T-helper 2 cell (primary cell): ENCODE measurements at places on chromosomes 2 and 18.

GRCh38 chr18:8350628-8351027, 258.6 kb upstream of the RAB12 start:
- no peak for DNase-seq

- DNase-seq: peak; percentile 68
Measured at GRCh38 chr2:26970244-26970927, at the start of gene MAPRE3. MAPRE3 (plus strand) TSS chr2:26970637; CDS start chr2:27022219, 51,582 bp downstream.

- DNase-seq: no peak
Measured at GRCh38 chr2:48711343-48711742, 44.2 kb downstream of the LHCGR start.

GRCh38 chr18:55605733-55606338, 17.8 kb upstream of the TCF4 start:
- DNase-seq: no peak

GRCh38 chr2:33467413-33467812, 9.0 kb upstream of the RASGRP3 start:
- DNase-seq: no peak

GRCh38 chr18:2168022-2168421, 403.3 kb downstream of the METTL4 start:
- no peak for DNase-seq

DNA sequence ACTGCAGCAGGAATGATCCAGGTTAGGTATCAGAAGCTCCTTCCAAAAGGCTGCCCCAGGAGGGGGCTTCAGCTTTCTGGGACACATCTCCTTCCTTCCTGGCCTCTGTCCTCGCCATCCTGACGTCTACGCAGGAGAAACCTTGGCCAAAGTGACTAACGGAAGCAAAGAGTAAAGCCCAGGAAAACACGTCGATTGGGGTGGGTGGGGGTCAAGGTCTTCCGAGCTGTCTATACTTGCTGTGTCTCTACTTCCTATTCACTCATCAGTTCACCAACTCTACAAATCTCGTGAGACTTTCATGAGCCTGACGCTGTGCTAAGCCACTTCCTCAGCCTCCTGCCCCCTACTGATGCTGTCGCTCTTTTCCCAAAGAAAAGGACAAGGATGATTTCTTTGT, 212.6 kb downstream of the TNS1 start:
- no peak for DNase-seq

DNA sequence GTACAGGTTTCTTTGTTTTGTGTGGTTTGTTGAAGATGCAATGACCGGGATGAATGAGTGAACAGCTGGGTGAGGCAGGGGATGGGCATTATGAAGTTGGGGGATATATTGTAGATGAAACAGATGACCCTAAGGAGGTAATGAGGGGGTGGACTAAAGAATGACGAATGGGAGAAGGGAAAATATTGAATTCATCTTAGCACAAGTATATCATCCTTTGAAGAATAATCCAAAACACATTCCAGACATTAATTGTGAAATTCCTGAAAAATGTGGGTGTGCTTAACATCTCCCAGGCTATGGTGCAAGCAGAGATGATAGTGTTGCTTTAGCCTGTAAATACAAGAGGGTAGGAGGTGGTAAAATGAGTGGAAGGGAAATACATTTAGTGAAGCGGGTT, 5.8 kb downstream of the CRIM1 start:
- DNase-seq: no peak

- no peak for DNase-seq
Measured at GRCh38 chr2:118183381-118183780, 95.1 kb downstream of the INSIG2 start.

DNA sequence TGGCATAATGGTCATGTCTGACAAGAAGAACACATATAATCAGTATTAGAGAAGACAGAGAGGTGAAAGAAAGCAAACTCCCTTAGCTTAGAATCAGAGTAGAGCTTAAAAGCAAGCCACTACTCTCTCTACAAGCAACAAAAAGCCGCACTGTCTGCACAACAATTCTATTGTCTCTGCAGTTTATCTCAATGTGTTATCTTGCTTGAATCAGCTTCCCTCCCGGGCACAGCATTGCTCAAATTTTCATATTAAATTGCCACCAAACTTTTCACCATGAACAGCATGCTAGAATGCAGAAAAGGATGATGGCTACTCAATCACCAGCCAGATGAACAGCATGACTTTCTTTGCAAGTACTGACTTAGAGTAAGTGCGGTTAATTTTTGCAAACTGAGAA, 356.0 kb upstream of the KYNU start:
- DNase-seq: no peak

GRCh38 chr18:27685807-27686412, 491.0 kb downstream of the CDH2 start:
- no peak for DNase-seq

GRCh38 chr2:74017223-74017622, 32.5 kb downstream of the TET3 start:
- DNase-seq: no peak

- DNase-seq: no peak
Measured at GRCh38 chr2:236935631-236936445, 149.9 kb upstream of the COPS8 start.

- no peak for DNase-seq
Measured at GRCh38 chr18:32922951-32923430, 150.2 kb upstream of the KLHL14 start.

- DNase-seq: no peak
Measured at GRCh38 chr2:74183878-74184277, 5.2 kb upstream of the MOB1A start.

- DNase-seq: no peak
Measured at GRCh38 chr2:42934580-42935186, 142.3 kb upstream of the HAAO start.
